AG10803 (cell line): ENCODE measurements at places on chromosomes 11 and 22.
A peak's percentile ranks its signal among the peaks of the same experiment; 100 is the strongest.

GRCh38 chr11:72773291-72773690 lies 20.6 kb downstream of the STARD10 start:
- DNase-seq: peak; percentile 86

- DNase-seq: no peak
Measured at GRCh38 chr22:36929621-36930020, 16.2 kb downstream of the CSF2RB start.

DNA sequence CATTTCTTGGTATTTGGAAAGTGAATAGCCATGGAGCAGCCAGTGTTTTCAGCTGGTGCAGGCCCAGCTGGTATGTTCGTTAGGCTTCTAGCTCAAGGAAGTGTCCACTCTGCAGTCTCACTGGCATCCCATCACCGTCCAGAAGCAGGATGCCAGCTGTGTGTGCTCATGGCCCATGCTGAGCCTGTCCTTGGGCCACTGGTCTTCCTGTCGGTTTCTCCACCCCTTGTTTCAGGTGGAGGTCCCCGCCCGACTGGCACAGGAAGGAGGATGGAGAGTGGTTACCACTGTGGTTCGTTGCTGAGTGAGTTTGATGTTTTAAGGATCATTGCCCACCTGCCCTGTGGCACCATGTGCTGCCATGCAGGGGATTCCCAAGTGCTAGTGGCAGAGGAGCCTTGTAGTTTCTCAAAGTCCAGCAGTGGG lies 63.7 kb downstream of the MED15 start:
- no peak for DNase-seq

GRCh38 chr11:20127671-20128527 lies 32.4 kb downstream of the DBX1 start:
- DNase-seq: peak; percentile 66

GRCh38 chr11:125939081-125939521 lies 6.7 kb upstream of the VSIG10L2 start:
- DNase-seq: no peak

DNA sequence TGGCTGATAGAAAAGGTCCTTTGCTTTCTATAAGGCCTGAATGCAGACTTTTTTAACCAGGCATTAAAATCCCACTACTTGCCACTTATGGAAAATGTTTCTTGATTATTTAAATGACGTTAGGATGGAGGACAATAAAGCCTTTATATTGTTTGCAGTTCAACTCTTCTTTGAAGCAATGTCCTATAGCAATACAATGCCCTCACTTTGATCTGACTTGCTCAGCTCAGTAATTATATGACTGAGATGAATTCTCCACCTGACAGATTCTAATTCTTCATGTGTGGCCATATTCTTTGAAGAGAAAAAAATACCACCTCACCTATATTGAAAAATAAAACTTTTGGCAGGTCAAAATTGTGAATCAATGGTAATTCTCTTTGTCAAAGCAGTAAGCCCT lies 182.0 kb upstream of the MTMR2 start:
- no peak for DNase-seq
